ENCODE measurements at places on chromosomes 3 and 15. TPM values are rescaled to one million over a fixed set of nuclear protein-coding genes. Genes with fewer than 3 reads are reported as not detected.

GRCh38 chr3:155185631-155186071 lies 105.5 kb downstream of the MME start:
- no peaks in the 10 kb centered on the region for H3K27me3 ChIP-seq
- H3K4me3 ChIP-seq, result no peak overlapping the region
- H3K27ac ChIP-seq, result no peak overlapping the region
- no peak for DNase-seq
- H3K36me3 ChIP-seq, result no peaks in the 10 kb centered on the region

DNA sequence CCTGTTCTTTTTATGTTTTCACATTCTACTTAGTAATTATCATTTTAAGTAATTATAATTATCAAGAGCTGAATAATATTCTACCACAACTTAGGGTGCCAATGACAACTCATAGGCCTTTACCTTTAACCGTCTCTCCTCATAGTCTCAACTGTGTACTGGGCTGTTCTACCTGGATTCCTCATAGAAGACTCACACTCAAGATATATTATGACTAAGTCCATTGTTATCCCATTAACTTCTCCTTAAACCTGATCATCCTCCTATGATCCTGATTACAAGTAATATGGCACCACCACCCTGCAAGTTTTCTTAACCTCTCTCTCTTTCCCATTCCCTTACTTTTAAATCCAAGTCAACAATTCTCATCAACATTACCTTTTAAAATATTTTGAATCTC lies 285.9 kb upstream of the VEPH1 start:
- peaks cover 9% of the 10 kb centered on the region for H3K4me1 ChIP-seq
- no peak overlapping the region for H3K4me3 ChIP-seq
- H3K27me3 ChIP-seq, result no peaks in the 10 kb centered on the region
- H3K36me3 ChIP-seq, result no peaks in the 10 kb centered on the region
- no peak overlapping the region for H3K27ac ChIP-seq

GRCh38 chr15:53675832-53676231 lies 83.6 kb downstream of the WDR72 start:
- H3K27me3 ChIP-seq, result no peaks in the 10 kb centered on the region
- DNase-seq, result no peak
- H3K4me1 ChIP-seq, result no peaks in the 10 kb centered on the region
- no peak overlapping the region for H3K27ac ChIP-seq

- peaks cover 5% of the 10 kb centered on the region for H3K4me1 ChIP-seq
- H3K4me3 ChIP-seq, result peak overlapping the region; percentile 27
- DNase-seq, result no peak
Observed at GRCh38 chr3:150220799-150221198, 187.3 kb upstream of the TSC22D2 start.

- H3K36me3 ChIP-seq, result no peaks in the 10 kb centered on the region
- no peaks in the 10 kb centered on the region for H3K27me3 ChIP-seq
Observed at GRCh38 chr3:127425505-127426443, 137.9 kb upstream of the PRR20G start.

- no peak overlapping the region for H3K27ac ChIP-seq
- H3K4me1 ChIP-seq, result no peaks in the 10 kb centered on the region
- H3K27me3 ChIP-seq, result no peaks in the 10 kb centered on the region
Observed at GRCh38 chr3:41141433-41142167, 57.7 kb upstream of the CTNNB1 start.

DNA sequence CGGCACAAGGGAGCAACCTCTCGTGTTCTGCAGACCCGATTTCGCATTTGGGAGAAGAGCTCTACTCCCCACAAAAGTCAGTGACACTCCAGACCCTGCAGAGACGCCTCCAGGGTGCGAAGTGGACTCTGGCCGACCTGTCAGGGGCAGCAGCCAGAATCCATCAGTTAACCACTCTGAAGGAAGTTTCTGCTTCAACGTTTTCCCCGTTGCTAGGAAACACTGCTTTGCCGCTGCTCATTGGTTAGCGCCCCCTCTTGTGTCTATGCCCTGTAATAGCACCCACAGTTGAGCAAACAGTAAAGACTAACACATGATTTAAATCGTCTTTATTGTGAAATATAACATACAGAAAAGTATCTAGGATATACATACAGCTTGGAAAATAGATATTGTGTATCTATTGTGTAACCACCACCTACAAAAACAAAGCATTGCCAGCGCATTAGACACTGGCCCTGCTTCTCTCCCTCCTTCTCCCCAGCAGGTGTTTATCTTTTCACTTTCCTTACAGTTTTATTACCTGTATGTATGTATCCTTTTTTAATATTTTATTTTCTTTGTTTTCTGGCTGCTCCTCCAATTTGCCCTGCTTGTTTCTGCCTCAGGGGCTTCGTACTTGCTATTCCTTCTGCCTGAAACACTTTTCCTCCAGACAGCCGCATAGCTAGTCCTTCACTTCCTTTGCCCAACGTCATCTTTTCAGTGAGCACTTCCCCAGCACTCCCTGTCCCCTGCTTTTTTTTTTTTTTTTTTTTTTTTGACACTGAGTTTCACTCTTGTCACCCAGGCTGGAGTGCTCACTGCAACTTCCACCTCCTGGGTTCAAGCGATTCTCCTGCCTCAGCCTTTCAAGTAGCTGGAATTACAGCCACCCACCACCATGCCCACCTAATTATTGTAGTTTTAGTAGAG lies 38.8 kb downstream of the TMEM40 start:
- no peak overlapping the region for H3K27ac ChIP-seq
- H3K36me3 ChIP-seq, result no peaks in the 10 kb centered on the region
- peak overlapping the region; percentile 31 for H3K4me3 ChIP-seq

GRCh38 chr3:105752791-105753415 lies 115.9 kb downstream of the CBLB start:
- no peaks in the 10 kb centered on the region for H3K36me3 ChIP-seq

GRCh38 chr3:190617185-190617584 lies 103.3 kb downstream of the IL1RAP start:
- H3K4me1 ChIP-seq, result no peaks in the 10 kb centered on the region
- no peaks in the 10 kb centered on the region for H3K36me3 ChIP-seq
- no peak overlapping the region for H3K27ac ChIP-seq
- no peak overlapping the region for H3K4me3 ChIP-seq

- no peak overlapping the region for H3K27ac ChIP-seq
- H3K36me3 ChIP-seq, result no peaks in the 10 kb centered on the region
- H3K4me1 ChIP-seq, result no peaks in the 10 kb centered on the region
- no peaks in the 10 kb centered on the region for H3K27me3 ChIP-seq
- DNase-seq, result no peak
Observed at GRCh38 chr3:83454353-83454752, 1504.4 kb upstream of the CADM2 start.

- no peak overlapping the region for H3K4me3 ChIP-seq
- no peak overlapping the region for H3K27ac ChIP-seq
- H3K27me3 ChIP-seq, result no peaks in the 10 kb centered on the region
- DNase-seq, result no peak
- H3K36me3 ChIP-seq, result no peaks in the 10 kb centered on the region
Observed at GRCh38 chr3:57675530-57675929, 17.3 kb downstream of the DENND6A start.

DNA sequence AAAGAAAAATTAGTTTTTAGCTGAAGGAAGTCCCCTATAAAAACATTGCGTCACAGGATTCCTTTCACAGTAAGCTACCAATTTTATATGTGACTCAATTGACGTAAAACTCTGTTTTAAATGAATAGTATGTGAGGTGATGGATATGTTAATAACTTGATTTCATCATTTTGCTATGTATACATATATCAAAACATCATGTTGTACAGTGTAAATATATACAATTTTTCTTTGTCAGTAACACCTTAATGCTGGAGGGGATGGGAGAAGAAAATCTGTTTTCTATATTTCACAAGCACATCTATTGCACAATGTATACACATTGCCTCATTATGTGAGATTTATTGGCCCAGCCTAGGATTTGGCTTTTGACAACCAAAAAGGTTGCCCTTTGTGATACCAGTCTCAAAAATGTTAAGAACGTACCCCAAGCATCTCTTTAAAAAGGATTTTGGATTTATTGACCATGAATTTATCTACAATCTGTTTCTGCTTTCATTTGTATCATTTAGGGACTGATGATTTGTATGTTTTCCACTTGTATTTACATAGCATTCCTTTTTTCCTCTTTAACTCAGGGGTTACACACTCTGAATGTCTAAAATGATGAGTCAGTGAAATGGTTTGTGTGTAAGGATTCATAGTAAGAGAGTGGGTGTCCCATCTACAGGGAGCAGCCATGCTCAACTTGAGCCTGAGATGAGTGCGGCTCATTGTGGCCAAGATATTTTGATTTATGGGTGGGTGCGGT lies 62.6 kb downstream of the CRTC3 start:
- no peak overlapping the region for H3K27ac ChIP-seq
- H3K36me3 ChIP-seq, result no peaks in the 10 kb centered on the region
- peaks cover 20% of the 10 kb centered on the region for H3K4me1 ChIP-seq
- no peaks in the 10 kb centered on the region for H3K27me3 ChIP-seq

The FSD2 gene
- not detected for total RNA-seq

The AHSG gene
- not detected for total RNA-seq

The STRIT1 gene
- not detected for total RNA-seq

The IL5RA gene
- not detected for total RNA-seq

The SLC12A1 gene
- not detected for total RNA-seq

The LRTM1 gene
- not detected for total RNA-seq

The IGSF10 gene
- 36.7 TPM for total RNA-seq

The MED12L gene
- total RNA-seq, result 0.65 TPM

The SNURF gene
- total RNA-seq, result 10.3 TPM

Data from ovary (tissue), 10 donors.